ENCODE measurements at places on chromosomes 4 and X. TPM values are rescaled to one million over a fixed set of nuclear protein-coding genes. Genes with fewer than 3 reads are reported as not detected.

- no peaks in the 10 kb centered on the region for H3K36me3 ChIP-seq
- H3K27ac ChIP-seq, result no peak overlapping the region
- H3K4me1 ChIP-seq, result no peaks in the 10 kb centered on the region
- DNase-seq, result no peak
- peaks cover 3% of the 10 kb centered on the region for H3K27me3 ChIP-seq
- peak overlapping the region; percentile 49 for H3K4me3 ChIP-seq
These were observed 405 bp upstream of the ZAR1 start for GRCh38 chr4:48489683-48490011.

DNA sequence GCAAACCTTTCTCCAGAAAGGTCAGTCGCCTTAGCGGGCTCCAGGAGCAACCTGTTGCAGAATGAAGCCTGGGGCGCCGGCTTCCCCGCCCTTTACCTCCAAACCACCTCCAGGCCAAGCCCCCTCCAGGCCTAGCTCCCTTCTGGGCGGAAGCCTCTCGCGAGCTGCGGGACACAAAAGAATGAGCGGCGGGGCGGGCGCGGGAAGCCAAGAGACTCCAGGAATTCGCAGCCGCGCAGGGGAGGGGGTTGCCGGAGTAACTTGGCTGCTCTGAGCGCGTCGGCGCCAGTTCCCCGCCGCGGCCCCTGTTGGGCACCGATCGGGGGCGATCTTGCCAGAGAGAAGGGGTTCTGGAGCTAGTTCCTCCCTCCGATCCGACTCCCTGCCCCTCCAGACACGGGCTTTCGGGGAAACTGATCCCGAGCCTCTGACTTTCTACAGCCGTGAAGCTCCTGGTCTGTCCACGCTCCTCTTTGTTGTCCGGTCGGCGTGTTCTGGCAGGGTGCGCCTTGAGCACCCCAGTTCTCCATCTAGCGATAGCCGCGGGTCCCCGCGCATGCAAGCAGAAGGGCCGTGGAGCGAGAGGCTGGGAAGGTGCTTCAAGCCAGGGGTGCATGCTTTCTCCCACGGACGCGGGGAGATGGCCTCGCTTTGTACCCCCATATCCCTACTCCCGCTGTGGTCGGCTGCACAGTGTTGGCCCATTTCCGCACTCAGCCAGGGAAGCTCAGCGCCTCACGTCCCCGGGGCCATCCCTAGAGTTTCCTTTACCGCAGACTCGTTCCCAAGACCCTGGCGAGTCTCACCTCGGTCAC, 1.2 kb downstream of the PROM1 start:
- H3K27me3 ChIP-seq, result peaks cover 15% of the 10 kb centered on the region
- peak overlapping the region; percentile 31 for H3K4me3 ChIP-seq
- DNase-seq, result no peak
- no peak overlapping the region for H3K27ac ChIP-seq
- H3K36me3 ChIP-seq, result no peaks in the 10 kb centered on the region

GRCh38 chr4:120886191-120886590, 36.3 kb downstream of the PRDM5 start:
- H3K27ac ChIP-seq, result no peak overlapping the region
- no peaks in the 10 kb centered on the region for H3K36me3 ChIP-seq
- H3K4me1 ChIP-seq, result no peaks in the 10 kb centered on the region
- DNase-seq, result no peak
- no peaks in the 10 kb centered on the region for H3K27me3 ChIP-seq

GRCh38 chr4:112426416-112426815, 89.6 kb downstream of the NEUROG2 start:
- H3K4me3 ChIP-seq, result no peak overlapping the region
- DNase-seq, result no peak

- no peak for DNase-seq
- H3K4me3 ChIP-seq, result no peak overlapping the region
- no peaks in the 10 kb centered on the region for H3K36me3 ChIP-seq
- no peaks in the 10 kb centered on the region for H3K4me1 ChIP-seq
- H3K27me3 ChIP-seq, result no peaks in the 10 kb centered on the region
These were observed 112.2 kb upstream of the ANXA3 start for GRCh38 chr4:78439328-78439727.

Gene UBA1
- 302 TPM for total RNA-seq

Gene SPANXN3
- total RNA-seq, result not detected

Gene RIBC1
- total RNA-seq, result 1.1 TPM

Gene ADH4
- 0.10 TPM for total RNA-seq

Gene ATP2B3
- 0.21 TPM for total RNA-seq

Gene SLC10A6
- total RNA-seq, result not detected

Data from Panc1 (cell line).